Mesendoderm (in vitro differentiated cells): ENCODE measurements at places on chromosomes 2 and 18.

GRCh38 chr2:138730497-138731030 is 49.6 kb downstream of the NXPH2 start:
- DNase-seq = no peak

DNA sequence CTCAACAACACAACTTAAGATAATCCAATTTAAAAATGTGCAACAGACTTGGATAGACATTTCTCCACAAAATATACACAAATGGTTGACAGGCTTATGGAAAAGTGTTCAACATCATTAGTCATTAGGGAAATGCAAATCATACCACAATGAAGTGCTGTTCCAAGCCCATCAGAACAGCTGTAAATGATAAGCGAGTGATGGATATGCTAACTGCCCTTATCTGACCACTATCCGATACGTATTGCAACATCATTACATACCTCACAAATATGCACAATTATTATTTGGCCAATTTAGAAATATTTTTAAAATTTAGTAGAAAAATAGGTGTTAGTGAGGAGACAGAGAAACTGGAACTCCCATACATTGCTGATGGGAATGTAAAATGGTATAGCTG is 62.2 kb downstream of the PPP4R1 start:
- no peak for DNase-seq

DNA sequence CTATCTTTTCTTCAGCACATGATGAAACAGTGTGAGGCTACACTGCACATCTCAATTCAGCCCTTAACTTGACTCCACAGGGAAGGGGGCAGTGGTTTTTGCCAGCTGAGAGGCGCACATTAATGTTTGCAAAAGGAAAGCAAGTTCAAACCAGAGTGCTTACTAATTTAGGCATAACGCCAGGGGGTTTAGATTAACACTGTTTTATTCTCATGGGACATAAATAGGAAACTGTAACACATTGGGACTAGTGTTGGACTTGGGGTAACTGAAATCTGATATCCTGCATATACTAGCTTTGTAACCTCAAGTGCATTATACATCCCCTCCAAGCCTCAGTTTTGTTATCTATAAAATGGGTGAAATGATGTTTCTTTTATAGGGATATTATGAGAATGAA is 821.2 kb upstream of the ID2 start:
- DNase-seq = no peak

DNA sequence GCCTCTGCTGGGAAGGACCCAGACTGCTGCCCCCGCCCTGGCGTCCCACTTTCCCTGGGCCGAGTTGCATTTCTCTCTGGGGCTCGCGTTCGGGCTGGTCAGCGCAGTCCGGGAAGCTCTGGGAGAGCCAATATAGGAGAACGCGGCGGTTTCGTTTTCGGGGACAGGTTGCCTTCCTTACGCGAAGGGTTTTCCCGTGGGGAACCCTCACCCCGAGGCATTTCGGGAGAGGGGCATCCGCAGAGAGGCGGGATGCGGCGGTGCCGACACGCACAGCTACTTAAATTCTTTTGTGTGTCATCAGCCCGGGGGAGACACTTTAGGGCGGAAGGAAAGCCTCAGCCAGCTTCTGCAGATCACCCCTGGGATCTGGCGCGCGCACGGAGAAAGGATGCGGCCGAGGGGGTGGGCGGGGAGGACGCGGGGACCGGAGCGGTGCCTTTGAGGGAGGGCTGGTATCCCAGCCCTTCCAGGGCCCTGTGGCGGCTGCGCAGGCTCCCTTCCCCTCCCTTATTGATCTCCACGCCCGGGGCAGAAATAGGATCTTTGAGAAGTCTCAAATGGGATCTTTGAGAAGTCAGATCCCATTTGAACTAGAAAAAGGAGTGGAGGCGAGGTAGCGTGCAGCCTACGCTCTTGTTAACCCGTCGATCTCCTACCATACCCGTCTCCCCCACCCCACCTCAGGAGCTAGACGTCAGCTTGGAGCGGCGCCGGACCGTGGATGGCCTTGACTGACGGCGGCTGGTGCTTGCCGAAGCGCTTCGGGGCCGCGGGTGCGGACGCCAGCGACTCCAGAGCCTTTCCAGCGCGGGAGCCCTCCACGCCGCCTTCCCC is 1.2 kb downstream of the GATA6 start:
- peak; percentile 69 for DNase-seq

DNA sequence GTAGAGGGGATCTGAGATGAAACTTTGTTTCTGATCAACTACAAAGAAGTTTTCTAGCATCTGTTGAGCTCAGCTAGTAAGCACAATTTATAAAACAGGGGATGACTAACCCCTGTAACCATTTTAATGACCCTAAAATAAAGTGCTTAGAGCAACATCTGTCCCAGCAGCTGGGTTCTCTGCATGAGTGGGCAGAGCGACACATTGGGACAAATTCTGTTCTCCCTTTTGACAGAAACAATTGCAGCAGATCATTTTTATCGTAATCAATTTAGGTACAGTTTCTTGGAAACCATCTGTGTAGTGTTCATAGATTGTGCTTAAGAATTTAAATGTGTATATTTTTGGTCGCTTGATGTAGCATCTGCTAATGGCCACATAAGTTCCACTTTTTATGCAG is 678.0 kb downstream of the RNF144A start:
- DNase-seq = no peak

- no peak for DNase-seq
Observed at GRCh38 chr2:99811544-99811943, 321.7 kb upstream of the REV1 start.

- no peak for DNase-seq
Observed at GRCh38 chr2:207744451-207744850, 25.3 kb downstream of the FZD5 start.

- peak; percentile 69 for DNase-seq
Observed at GRCh38 chr2:197028230-197028629, 101.7 kb upstream of the PGAP1 start.

DNA sequence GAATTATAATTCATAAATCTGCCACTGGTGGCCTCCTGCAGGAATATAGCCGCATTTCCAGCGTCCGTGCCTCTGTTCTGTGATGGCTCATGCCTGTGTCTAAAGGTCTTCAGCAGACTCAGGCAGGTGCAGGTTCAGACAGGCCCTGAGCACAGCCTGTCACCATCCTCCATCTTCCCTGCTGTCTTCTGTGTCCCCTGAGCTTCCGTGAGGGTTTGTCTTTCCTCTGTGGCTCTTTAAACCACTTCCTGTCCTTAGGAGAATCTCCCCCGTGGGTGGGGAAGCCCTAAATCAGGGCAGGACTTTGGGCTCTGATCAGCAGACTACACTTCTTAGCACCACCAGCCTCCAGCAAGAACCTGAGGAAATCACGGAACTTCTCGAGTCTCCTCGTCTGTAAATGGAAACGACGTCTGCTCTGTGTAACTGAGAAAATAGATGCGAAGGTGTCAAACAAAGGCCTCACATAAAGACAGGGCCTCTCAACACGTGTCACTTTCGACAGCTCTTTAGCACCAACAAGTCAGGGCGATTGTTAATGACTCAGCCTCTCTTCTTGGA is 24.1 kb upstream of the NFATC1 start:
- DNase-seq = no peak

GRCh38 chr18:12031846-12032245 is 50.5 kb downstream of the IMPA2 start:
- DNase-seq = no peak

DNA sequence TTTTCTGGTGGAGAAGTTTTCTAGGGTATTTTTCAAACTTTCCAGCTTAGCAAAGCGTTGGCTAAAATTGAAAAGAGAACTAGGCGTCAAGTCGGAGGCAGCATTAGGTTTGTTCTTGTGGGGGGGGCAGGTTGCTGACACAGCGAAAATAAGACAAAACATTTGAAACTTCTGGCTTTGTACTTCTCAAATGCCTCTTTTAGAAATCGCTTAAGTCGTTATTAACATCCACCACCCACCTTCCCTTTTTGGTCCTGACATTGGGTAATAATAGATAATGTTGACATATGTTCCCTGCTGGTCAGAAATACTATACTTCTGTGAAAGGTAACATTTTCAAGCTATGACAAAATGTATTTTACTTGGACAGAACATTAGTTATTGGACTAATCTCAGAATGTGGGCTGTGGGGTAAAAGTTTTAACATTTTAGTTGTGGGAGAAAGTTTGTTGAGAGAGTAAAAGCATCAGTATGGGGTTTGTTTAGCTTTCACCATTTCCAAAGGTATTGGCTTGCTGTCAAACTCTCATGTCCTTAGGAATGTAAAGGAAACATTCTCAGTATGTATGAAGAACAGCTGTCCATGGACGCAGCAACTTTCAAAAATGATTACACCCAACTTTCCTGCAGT is 88.1 kb upstream of the ZEB2 start:
- no peak for DNase-seq

- DNase-seq = no peak
Observed at GRCh38 chr2:27809761-27810241, 38.3 kb downstream of the MRPL33 start.

DNA sequence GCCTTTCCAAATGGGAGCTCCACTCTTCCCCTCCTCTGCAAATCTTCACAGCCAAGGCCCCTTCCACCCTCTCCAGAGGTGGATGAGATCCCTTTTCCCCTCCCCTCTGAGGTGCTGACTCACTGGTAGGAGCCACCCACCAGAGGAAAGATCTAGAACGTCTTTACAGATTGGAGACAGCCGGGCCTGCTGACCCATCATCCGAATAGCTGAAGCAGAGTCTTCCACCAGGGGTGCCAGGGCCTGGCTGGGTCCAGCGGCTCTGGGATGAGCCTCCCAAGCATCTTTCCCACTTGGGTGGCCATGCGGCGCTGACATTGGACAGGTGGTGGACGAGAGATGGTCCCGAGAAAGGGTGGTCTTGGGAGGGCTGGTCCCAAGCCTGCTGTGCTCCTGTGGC is 9.0 kb downstream of the ERFE start:
- no peak for DNase-seq

- no peak for DNase-seq
Observed at GRCh38 chr2:20421988-20422370, 24.9 kb upstream of the RHOB start.

DNA sequence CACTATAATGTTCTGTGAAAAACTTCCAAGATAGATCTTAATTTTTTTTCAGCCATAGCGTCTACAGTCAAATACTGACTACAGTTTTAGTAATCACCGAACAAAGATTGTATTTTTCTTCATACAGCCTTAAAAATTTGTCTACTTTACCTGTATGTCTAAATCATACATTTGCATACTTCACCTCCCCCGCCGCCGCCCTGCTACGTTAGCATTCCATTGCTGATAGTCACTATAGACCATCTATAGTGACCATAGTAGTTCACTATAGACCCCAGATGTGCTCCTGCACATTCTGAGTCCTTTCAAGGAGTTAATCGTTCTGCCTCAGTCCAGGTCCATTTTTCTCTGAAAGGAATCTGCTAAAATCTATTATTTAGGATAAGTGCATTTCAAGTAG is 325.0 kb downstream of the CCDC178 start:
- DNase-seq = no peak

- no peak for DNase-seq
Observed at GRCh38 chr2:17680119-17680518, 73.5 kb downstream of the SMC6 start.

DNA sequence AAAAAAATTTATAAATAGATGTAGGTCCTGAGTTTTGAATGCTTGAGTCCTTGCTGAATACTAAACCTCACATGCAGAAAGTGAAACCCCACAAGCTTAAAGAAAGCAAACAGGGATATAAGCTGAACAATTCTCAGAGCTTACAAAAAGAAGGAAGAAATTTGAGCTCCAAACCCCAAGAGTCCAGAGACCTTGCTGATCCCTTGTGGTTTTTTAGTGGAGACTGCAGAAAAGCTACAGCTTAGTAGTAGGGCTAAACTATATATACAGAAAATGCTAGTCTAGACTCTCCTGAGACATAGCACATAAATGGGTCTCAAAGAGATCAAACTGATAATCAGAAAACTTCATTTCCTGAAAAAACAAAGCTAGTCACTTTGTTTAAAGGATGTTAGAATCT is 1548.1 kb upstream of the ZEB2 start:
- DNase-seq = no peak

DNA sequence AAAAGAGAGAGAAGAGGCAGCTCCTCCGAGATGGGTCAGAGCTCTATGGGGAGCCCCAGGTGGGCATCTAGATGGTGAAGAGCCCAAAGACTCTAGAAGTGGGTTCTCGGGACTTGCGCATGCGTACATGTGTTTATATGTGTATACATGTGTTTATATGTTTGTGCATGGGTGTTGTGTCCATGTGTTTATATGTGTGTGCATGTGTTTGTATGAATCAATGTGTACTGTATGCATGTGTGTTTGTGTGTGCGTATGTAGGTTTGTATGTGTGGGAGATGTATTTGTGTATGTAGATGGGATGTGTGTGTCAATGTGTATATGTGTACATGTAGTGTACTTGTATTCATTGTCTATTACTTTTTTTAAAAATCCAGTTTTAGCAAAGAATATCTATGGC is 25.6 kb downstream of the DNPEP start:
- DNase-seq = no peak

DNA sequence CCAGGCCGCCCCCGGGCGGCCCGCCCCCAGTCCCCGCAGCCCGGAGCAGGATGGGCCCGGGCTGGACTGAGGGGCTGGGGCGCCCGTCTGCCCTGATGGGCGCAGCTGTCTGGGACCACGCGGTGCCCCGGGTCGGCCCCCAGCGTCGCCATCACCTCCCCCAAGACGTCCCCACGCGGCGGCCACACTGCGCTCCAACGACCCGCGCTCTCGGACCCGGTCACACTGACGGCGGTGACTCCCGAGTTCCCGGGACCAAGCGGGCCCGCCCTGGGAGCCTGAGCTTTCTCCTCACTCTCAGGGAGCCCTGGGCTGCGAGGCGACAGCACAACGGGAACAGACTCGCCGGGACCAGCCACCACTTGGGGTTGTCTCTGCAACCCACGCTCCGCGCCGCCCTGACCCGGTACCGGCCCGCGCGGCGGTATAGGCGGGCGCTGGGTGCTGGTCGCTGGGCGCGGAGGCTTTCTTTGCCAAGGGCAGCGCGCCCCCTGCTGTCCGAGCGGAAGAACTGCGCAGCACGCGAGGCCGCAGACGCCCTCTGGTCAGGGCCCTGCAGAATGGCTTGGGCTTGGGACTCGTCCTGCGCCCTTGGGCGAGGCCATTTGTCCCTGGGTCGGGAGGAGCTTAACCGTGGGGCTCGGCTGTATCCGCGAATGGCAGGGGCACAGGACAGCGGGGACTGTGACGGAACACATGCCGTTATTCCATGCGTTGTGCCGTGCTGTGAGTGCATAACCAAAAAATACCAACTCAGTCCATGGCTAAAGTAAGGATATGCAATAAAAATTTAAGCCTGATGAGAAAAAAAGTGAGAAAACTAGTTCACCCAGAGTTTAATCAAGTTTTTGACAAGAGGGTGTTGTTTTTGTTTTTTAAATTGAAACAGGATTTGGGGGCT is 54.8 kb upstream of the ANKRD62 start:
- peak; percentile 80 for DNase-seq

- DNase-seq = no peak
Observed at GRCh38 chr18:23189099-23189498, 53.8 kb downstream of the CABLES1 start.

DNA sequence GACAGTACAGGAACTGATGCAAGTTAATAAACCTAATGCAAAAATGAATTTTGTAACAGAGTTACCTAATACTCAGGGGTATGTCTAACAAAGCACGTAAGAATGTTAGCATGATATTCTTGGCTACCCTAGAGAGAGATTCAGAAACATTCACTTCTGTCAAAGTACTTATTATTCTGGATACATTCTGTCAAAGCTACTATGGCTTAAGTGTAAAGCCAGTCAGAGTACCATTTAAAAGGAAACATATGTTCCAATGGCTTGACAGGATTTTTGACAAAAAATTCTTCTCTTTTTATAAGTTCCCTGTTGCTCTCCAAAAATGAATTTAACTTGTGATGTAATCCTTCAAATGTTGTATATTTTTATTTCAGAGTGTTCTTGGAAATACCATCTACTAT is 85.5 kb downstream of the PIGN start:
- DNase-seq = no peak

GRCh38 chr2:188677142-188677541 is 297.0 kb upstream of the COL3A1 start:
- no peak for DNase-seq
